ENCODE measurements at places on chromosomes 3 and 15. TPM values are rescaled to one million over a fixed set of nuclear protein-coding genes. Genes with fewer than 3 reads are reported as not detected.
A peak's percentile ranks its signal among the peaks of the same experiment; 100 is the strongest.

GRCh38 chr15:55587321-55588069 lies 650 bp downstream of the PYGO1 start:
- DNase-seq: peak; percentile 72

GRCh38 chr15:64343841-64344240 lies 12.1 kb downstream of the CSNK1G1 start:
- no peak for DNase-seq

- DNase-seq: no peak
Observed at GRCh38 chr15:82774496-82774895, 31.4 kb downstream of the FSD2 start.

DNA sequence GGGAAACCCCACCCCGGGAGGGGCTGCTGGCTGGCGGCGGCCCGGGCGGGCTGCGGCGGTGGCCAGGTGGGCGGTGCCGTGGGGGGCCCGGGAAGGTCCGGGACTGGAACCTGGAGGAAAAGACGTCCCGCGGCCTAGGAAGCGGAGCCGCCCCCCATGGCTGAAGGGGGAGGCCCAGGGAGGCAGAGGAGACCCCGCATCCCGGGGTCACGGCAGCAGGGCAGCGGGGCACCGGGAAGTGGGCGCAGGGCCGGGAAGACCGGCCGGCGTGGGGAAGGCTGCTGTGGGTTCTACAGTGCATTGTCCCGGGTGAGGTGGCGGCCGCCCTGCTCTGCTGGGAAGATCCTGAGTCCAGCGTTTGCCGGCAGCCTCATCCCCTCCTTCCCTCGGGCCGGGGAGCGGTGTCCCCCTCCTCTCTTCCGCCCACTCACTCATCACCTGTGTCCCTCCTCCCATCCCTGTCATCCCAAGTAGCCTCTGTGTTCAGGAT lies 525 bp upstream of the FSTL1 start:
- peak; percentile 77 for DNase-seq

- no peak for DNase-seq
Observed at GRCh38 chr3:66004244-66004643, 34.5 kb downstream of the MAGI1 start.

Gene CD86
- polyA plus RNA-seq: 2.6 TPM

Gene CHRM5
- polyA plus RNA-seq: not detected

Gene ADAMTSL3
- 26.2 TPM for polyA plus RNA-seq

Measured in muscle of leg (tissue), 16 donors.